Urothelium cell line (cell line): ENCODE measurements at places on chromosomes 5 and 9.

DNA sequence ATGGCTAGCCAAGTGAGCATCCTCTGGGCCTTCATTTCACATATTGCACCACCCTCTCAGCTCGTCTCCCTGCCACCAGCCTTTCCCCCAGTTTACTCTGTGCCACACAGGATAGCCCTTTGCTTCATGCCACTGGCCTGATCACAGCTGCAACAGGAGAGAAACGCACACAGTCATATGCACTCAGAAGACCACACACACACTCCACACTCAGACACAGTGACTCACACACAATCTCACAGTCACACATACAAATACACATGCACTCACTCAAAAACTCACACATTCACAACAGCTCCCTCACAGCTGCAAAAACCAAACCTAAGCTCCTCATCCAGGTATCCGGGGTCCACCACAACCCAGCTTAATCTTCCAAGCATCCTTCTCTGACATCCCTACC lies 38.7 kb downstream of the TTC39B start:
- no peak for DNase-seq

- DNase-seq: no peak
Observed at GRCh38 chr5:31911291-31912265, 262.5 kb downstream of the GOLPH3 start.

DNA sequence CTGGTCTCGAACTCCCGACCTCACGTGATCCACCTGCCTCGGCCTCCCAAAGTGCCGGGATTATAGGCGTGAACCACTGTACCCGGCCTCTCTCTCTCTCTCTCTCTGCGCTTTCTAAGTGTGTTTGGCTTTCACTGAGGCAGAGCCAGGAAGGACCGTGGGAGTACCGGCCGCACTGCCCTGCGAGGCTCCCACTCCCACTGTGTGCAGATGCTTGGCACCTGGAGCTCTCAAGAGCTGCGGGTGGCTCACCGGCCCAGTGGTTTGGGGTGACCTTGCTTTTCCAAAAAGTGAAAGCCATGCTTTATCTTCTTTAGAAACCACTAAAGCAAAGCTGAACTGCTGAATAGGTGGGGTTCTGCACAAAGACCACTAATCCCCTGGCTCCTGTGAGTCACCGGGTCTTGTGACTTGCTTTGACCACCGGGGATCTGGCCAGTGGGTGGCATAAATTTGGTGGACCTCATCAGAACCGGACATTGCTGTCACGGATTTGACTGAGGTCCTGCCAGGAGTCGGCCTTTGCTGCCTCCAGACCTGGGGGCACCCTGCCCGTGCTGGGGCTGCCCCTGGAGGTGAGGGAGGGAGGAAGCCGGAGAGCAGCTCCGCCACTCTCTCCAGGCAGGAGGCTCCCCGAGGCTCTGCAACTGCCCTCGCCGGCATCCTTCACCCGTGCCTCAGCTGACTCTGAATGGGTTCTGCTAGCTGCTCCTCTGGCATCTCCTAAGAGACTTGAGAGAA lies 228.9 kb downstream of the FANCC start:
- DNase-seq: no peak

- no peak for DNase-seq
Observed at GRCh38 chr9:20512636-20513035, 109.7 kb downstream of the MLLT3 start.

DNA sequence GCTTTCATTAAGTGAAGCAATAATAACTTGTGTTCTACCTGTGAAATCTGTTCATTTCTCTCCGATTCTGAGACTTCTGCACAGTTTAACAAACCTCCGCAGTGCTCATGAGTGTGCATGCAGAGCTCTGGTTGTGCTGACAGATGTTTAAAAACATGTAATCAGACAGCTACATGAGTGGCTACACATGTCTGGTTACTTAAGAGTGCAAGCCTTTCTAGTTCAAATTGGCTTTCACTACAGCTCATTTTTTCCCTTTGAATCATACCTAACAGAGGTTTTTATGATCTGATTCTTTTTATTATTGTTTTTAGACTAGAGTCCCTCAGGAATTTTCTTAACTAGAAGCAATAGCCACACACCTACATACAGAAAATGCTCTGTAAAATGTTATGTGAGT lies 310.2 kb downstream of the ARRDC3 start:
- DNase-seq: no peak
